ENCODE measurements at places on chromosomes 5 and 9.

DNA sequence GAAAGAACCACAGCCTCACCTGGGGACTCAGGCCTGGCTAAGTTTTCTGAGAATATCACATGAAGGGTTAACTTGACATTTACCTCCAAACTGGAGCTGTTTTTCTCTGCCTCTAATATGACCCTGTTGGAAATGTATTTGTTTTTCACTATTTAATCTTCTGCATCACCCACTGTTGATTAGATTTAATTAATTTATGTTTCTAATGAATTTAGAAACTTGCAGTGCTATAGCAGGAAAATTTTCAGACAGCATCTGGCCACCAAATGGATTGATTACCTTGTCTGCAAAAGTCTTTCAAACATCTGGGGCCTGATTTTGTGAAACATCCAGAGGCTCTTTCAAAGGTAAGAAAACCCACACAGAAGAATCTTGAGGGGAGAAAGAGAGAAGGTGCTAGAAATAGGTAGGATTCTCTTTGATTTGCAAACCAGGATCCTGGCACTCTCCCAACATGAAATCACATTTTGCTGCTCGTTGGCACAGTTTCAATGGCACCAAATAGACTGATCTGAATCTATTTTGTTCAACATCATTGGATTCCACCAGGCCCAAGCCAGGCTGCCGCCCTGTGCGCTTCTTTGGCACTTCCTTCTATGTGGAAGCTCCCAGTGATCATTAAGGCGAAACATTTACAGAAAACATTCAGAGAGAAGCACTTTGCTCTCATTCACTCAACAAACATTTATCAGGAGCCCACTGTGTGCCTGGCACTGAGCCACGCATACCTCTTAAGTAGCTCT is 157.3 kb downstream of the PPP2R2B start:
- DNase-seq = no peak

DNA sequence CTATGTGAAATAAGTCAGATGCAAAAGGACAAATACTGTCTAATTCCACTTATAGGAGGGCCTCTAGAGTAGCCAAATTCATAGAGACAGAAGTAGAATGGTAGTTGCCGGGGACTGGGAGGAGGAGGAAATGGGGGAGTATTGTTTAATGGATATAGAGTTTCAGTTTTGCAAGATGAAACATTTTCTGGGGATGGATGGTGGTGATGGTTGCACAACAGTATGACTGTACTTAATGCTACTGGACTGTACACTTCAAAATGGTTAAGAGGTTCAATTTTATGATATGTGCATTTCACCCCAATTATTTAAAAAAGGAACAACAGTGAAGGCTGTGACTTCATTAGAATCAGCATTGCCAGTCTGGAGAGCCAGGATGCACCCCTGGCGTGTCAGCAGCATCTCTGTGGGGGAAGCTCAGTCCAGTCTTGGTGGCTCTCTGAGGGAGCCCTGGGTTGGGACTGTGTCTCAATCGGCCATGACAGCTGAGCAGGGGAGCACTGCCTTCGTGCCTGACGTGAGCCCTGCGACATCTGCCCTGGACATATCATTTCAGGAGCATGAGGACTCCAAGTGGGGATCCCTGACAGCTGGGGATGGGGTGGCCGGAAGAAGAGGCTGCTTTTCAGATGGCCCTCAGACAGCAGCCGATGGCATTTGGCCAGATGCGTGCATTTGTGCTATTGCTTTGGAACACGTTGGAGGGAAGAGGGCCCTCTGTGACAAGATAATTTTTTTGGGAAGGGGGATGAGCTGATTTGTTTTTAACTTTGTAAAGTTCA is 130.8 kb upstream of the STC2 start:
- DNase-seq = no peak

DNA sequence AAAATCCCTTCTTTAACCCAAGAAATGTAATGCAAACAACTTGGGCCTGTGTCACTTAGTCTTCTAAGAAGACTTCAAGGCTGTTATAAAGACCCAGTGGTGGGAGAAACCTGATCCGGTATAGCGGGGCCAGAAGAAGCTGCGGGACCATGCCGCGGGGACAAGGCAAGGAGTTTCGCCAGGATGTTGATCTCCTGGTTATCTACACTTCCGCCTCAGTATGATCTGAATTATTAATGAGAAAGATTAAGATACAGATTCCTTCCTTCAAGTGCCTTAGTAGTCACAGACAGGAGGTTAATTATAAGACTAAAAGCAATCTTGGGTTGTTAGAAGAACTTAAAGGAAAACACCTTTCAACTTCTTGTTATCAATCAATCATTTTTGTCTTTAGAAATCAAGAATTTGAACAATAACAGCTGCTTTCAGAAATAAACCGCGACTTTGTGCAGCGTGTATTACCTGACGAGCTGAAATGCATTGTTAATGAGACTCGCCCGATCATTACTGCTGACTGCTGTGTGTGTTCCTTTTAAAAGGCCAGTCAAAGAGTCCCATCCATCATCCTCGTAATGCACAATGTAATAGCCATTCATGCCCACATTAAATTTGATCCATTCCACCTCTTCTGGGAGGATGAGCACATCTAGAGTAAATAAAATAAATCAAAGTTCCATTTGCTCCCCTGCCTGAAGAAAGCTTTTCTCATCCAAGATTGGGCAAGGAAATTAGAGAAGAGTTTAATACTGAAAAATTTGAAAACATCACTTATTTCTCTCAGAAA is 22.2 kb downstream of the ERAP1 start:
- DNase-seq = no peak

GRCh38 chr5:138702166-138703077 is 50.8 kb upstream of the CTNNA1 start:
- DNase-seq = no peak

- no peak for DNase-seq
These were observed 136.8 kb upstream of the ADRA1B start for GRCh38 chr5:159779481-159779880.

All from stimulated activated naive CD8-positive, alpha-beta T cell treated with anti-CD3 and anti-CD28 coated beads, Interleukin-15, Interleukin-2, amounts not matched to agents 100 U/mL and 50 U/mL, for 24 hours (primary cell).